ENCODE measurements at places on chromosomes 1 and 21. TPM values are rescaled to one million over a fixed set of nuclear protein-coding genes. Genes with fewer than 3 reads are reported as not detected.

Gene MYBPHL
- total RNA-seq, result 0.55 TPM

Gene PSRC1
- total RNA-seq, result 13.7 TPM

Gene PERM1
- 1.3 TPM for total RNA-seq

Gene WNT3A
- 0.22 TPM for total RNA-seq

Gene FRRS1
- 12.4 TPM for total RNA-seq

Gene SPRR1A
- not detected for total RNA-seq

Gene ECM1
- total RNA-seq, result 2.1 TPM

Gene CD1E
- total RNA-seq, result not detected

Gene KRTAP11-1
- total RNA-seq, result not detected

Gene OR6K3
- total RNA-seq, result not detected

Gene MCOLN3
- 3.0 TPM for total RNA-seq

Gene LCA5L
- total RNA-seq, result 3.8 TPM

Gene EPHB2
- total RNA-seq, result 118 TPM

Gene AMY1A
- total RNA-seq, result not detected

Gene COL6A1
- total RNA-seq, result 489 TPM

Gene TMEM52
- 1.9 TPM for total RNA-seq

Gene CAMK1G
- 0.93 TPM for total RNA-seq

Gene SLAMF8
- 0.60 TPM for total RNA-seq

Gene FMO3
- total RNA-seq, result 0.49 TPM

Gene AVPR1B
- total RNA-seq, result not detected

Gene VPS72
- 52.3 TPM for total RNA-seq

Gene ITLN2
- total RNA-seq, result not detected

Gene RXFP4
- not detected for total RNA-seq

Gene KLF17
- total RNA-seq, result not detected

Gene MFAP2
- 52.1 TPM for total RNA-seq

Gene ADARB1
- 79.0 TPM for total RNA-seq

Gene IRF6
- 7.8 TPM for total RNA-seq

Gene DMRTA2
- total RNA-seq, result 3.1 TPM

Gene SNIP1
- total RNA-seq, result 22.0 TPM

Gene KRTAP20-3
- total RNA-seq, result not detected

Gene EXO1
- total RNA-seq, result 4.3 TPM

Gene HYI
- 44.4 TPM for total RNA-seq

Gene KCNJ10
- 7.6 TPM for total RNA-seq

Gene LCE6A
- total RNA-seq, result not detected

Gene DNM3
- total RNA-seq, result 25.3 TPM

Gene TMEM81
- total RNA-seq, result 2.9 TPM

Gene RHEX
- total RNA-seq, result 1.6 TPM

Gene NUF2
- total RNA-seq, result 14.2 TPM

Gene LINGO4
- total RNA-seq, result not detected

Gene PODN
- 17.1 TPM for total RNA-seq

Gene LORICRIN
- 0.44 TPM for total RNA-seq

Gene CR2
- 0.11 TPM for total RNA-seq

Gene ELAPOR1
- total RNA-seq, result 7.4 TPM

Gene BATF3
- total RNA-seq, result 1.1 TPM

Gene MROH9
- total RNA-seq, result not detected

Gene SMIM12
- total RNA-seq, result 11.3 TPM

Gene CRYZL1
- 80.0 TPM for total RNA-seq

Gene LAMC1
- total RNA-seq, result 207 TPM

Gene MYBPH
- total RNA-seq, result 4.5 TPM

Gene BARHL2
- total RNA-seq, result 2.8 TPM

Gene IGSF3
- total RNA-seq, result 50.4 TPM

Gene PLEKHN1
- total RNA-seq, result 0.88 TPM

Gene ATAD3C
- total RNA-seq, result 0.05 TPM

Gene MR1
- 6.2 TPM for total RNA-seq

Gene KCNC4
- total RNA-seq, result 15.0 TPM

Gene CCDC190
- total RNA-seq, result 0.66 TPM

Gene FCMR
- total RNA-seq, result 1.3 TPM

Gene RYR2
- total RNA-seq, result 7.6 TPM

Gene ZNF593OS
- total RNA-seq, result 41.3 TPM

Gene PPM1J
- total RNA-seq, result 1.8 TPM
